ENCODE measurements at places on chromosomes 6 and 20. TPM values are rescaled to one million over a fixed set of nuclear protein-coding genes. Genes with fewer than 3 reads are reported as not detected.

The SIGLEC1 gene
- total RNA-seq = 4.6 TPM

The RBPJL gene
- total RNA-seq = 0.74 TPM

The WFDC9 gene
- total RNA-seq = not detected

The CST7 gene
- total RNA-seq = 1.1 TPM

The NNAT gene
- total RNA-seq = 3.3 TPM

The MEI4 gene
- not detected for total RNA-seq

- no peak for DNase-seq
These were observed 567.7 kb downstream of the ADGRB3 start for GRCh38 chr6:69202768-69203167.

DNA sequence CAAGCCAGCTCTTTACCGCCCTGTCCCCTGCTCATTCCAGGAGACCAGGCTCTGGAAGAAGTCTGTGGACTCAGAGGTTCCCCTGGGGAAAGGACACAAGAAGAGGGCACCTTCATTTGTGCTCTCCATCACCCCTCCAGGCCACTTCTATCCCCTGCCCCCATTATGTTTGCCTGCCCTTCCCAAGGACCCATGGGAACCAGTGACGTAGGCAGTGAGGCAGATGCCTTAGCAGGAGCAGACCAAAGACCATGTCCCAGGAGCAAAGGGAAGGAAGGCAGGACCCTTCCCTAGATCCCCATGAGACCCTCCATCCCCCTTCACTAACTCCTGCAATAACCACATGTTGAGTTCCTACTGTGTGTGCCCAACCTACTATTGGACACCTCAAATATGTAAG is 94.4 kb downstream of the MDGA1 start:
- DNase-seq = no peak

DNA sequence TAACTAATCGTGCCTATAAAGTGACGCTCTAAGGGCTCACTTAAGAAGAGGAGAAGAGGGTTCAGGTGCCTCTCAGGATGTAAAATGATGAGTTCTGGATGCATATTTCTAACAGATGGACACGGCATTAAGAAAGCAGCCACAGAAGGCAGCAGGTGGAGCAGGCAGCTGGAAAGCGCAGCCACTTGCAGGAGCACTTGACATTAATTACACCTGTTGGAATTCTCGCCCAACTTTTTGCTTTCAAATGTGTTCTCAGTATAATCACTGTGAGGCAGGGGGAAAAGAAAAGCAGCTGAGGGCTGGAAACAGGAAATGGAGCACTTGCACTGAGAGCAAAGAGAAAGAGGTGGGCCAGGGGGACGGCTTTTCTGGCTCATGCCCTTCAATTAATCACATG is 164.2 kb downstream of the NKAIN2 start:
- no peak for DNase-seq

DNA sequence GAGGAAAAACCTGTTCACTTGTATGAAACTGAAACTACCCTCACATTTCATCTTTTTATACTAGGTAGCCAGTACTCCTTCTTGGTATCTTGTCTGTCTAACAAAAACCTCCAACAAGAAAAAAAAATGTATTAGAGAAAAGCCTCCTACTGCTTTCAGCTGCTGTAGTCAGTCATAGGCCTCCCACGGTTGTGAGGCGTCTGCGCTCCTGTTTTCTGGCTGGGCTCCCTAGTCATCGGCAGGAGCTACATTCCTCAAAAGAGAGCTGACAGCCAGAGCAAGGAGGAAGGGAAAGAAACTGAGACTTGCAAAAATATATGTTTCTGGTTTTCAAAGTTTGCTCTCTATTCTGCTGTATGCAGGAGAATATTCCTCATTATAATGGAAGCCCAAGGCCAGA is 517.0 kb downstream of the LMBRD1 start:
- no peak for DNase-seq

DNA sequence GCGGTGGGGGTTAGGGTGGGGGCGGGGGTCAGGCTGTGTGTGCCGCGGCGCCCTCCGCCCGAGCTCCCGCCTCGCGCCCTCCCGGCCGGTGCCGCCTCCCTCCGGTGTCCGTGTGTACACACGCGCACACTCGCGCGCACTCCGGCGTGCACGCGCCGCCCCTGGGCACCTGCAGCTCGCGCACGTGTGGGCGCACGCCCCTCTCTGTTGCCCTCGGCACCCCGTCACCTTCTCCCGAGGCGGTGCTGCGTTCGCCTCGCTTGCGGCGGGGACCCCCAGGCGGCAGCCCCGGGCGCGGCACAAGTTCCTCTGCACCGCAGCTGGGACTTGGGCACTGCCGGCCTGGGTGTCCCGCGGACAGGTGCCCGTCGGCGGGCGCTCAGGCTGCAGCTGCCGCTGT is 525 bp downstream of the MACROD2 start:
- peak; percentile 62 for DNase-seq

DNA sequence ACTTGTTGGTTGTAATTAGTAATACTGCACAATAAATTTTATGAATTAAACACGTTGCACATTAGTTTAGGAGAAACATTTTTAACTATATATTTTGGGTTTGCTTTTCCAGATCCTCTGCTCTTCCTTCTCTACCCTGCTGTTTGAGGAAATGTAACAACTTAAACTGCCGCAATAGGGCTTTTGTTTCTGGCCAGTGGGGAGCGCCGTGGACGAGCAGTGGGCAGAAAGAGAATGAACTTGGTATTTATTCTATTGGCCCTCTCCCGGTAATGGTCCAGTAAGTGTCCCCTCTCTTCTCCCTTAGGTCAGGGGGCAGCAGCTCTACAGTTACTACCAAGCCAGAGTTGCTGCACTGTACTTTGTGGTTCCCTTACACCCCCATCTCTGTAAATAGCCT is 35.2 kb upstream of the EPHA7 start:
- no peak for DNase-seq

- DNase-seq = peak; percentile 33
These were observed 998 bp downstream of the BMP2 start for GRCh38 chr20:6768228-6769140.

GRCh38 chr20:64065974-64066343 is 3.0 kb downstream of the TCEA2 start:
- DNase-seq = no peak

DNA sequence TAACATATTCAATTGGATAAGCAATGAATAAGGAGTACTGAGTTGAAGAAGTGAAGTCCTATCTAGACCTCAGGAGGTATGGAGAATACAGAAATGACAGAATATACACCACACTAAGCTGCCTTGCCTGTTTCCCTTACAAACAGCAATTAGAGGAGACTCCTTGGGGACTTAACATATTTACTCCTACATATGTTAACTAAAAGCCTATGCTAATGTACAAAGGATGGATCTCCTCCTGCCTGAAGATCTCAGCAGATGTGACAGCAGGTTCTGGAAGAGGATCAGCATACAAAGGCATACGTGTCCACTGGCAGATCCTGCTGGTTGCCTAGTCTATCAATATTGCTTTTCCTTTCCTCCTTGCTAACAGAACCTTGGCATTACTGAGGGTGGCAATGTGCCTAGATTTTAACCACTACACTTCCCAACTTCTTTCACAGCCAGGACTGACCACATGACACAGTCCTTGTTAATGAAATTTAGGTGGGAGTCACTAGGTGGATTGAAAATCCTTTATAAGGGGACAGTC is 29.6 kb downstream of the PRKN start:
- DNase-seq = no peak

Measured in colonic mucosa (tissue), 4 donors.